SW480 (cell line): ENCODE measurements at places on chromosomes 12 and 14.

- DNase-seq: no peak
These were observed 44.2 kb upstream of the TSPAN9 start for GRCh38 chr12:3032770-3033538.

DNA sequence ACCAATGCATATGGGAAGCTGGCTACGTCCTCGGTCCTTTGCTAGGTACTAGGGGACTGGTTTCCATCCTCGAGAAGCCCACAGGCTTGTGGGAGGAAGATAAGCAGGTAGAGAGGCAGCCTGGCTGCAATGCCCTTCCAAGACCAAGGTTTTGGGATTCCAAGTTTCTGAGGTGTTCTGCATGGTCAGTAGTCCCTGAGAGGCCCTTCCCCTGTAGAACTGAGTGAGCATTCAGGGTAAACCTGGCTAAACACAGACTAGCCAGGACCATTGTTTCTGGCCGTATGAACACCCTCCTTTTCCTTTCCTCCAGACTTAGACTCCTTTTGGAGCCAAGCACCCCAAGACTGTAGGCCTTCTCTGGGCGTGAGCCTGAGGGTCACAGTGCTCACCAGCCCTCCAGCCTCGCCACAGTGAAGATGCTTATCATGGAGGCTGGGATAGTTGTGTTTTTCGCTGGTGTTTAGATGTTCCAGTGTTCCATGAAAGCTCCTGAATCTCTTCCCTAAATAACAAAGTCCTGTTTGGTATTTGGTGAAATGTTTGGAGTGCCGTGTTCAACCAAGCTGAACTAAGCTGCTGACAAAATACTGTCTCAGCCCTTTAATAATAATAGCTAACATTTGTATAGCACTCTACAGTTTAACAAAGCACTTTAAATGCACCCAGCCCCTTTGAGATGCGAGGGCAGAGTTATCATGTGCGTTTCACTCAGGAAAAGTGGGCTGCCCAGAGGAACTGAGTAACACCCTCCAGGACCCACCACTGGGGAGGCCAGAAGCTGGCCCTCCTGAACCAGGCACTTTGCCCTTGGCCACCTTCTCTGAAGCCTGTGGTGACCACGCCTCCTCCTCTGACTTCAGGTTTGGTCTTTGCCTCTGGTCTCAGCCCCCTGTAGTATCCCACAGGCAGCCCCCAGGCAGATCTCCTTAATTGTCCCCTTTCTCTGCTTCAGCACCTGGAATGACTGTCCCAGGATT, 284.5 kb downstream of the CACNA1C start:
- DNase-seq: no peak

DNA sequence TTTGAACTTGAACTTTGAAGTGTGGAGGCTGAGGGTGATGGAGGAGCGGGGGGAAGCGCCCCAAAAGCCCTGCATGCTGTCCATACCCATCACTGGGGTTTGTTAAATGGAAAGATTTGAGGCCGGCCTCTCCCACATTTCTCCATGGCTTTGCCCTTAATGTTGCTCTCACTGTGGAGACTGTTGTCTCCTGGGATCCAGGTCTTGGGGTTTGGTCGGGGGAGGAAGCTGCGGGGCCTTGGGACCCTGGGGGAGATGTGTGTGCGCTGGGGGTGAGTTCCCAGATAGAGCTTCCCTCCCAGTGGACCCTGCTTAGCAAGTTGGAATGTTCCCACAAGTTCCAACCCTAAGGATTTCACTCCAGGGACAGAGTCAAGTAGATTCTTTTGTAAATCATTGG, 28.0 kb upstream of the LRTM2 start:
- no peak for DNase-seq

- DNase-seq: no peak
These were observed 27.2 kb downstream of the TSPAN8 start for GRCh38 chr12:71130521-71131069.

GRCh38 chr12:55827806-55828205, 1.6 kb downstream of the DNAJC14 start:
- no peak for DNase-seq

- no peak for DNase-seq
These were observed 923.1 kb upstream of the MDGA2 start for GRCh38 chr14:48598458-48598857.

- no peak for DNase-seq
These were observed 50.5 kb upstream of the PNMA1 start for GRCh38 chr14:73764406-73765280.
